ENCODE measurements at places on chromosomes 6 and 20.

- DNase-seq: no peak
These were observed 672.8 kb downstream of the KIF16B start for GRCh38 chr20:15900443-15900842.

DNA sequence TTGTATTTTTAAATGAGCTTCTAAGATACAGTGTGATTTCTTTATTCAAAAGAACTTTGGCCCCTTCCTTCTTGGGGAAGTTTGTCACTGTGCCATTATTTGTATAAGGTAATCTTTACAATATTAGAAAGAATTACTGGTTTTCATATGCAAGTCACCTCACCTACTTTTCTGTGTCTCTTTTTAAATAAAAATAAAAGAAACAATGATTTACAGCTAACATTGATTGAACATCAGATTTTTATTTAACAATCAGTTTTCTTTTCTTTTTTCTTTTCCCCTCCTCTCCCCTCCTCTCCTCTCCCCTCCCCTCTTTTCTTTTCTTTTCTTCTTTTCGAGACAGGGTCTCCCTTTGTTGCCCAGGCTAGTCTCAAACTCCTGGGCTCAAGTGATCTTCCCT lies 46.0 kb downstream of the CDC40 start:
- DNase-seq: no peak

DNA sequence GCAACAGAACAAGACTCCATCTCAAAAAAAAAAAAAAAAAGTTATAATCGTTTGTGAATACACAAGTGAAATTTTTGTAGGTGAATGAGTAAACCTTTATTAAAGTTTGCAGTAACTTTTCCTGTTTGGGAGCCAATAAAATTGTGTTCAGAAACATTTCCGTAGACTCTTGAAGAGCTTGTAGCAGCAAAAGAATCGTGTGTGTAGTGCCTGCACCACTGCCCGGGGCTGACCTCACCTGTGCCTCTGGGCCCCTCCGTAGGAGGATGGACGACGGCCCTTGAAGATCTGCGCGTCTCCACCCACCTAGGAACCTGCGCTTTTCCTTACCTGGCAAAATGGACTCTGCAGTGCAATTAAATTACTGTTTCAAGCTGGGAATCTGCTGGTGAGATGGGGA lies 366.0 kb downstream of the THBS2 start:
- DNase-seq: no peak

DNA sequence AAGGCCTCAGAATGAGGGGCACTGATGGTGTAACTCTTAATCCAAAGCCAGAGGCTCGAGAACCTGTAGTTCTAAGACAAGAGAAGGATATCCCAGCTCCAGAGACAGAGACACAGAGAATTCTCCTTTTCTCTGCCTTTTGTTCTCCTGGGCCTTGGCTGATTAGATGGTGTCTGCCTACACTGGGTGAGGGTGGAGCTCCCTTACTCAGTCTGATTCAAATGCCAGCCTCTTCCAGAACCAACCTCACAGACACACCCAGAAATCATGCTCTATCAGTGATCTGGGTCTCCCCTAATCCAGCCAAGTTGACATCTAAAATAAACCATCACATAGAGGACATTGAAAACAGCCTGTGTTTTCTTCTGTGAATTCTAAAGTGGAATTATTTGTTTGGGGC lies 68.0 kb upstream of the SMIM28 start:
- no peak for DNase-seq

DNA sequence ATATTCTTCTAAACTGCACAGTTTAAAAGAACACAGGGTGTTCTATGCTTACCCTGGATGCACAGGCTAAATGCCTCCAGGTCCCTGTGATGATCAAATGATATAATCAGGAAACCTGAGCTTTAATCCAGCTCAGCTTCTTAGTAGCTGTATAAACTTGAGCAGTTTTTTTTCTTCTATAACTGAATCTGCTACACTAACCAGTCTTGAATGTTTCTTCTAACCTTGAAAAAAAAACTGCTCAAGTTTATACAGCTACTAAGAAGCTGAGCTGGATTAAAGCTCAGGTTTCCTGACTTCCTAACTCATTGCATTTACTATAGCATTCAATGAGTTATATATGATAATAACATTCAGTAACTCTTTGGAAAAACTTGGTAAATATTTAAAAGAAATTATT lies 358.2 kb downstream of the CD109 start:
- no peak for DNase-seq

DNA sequence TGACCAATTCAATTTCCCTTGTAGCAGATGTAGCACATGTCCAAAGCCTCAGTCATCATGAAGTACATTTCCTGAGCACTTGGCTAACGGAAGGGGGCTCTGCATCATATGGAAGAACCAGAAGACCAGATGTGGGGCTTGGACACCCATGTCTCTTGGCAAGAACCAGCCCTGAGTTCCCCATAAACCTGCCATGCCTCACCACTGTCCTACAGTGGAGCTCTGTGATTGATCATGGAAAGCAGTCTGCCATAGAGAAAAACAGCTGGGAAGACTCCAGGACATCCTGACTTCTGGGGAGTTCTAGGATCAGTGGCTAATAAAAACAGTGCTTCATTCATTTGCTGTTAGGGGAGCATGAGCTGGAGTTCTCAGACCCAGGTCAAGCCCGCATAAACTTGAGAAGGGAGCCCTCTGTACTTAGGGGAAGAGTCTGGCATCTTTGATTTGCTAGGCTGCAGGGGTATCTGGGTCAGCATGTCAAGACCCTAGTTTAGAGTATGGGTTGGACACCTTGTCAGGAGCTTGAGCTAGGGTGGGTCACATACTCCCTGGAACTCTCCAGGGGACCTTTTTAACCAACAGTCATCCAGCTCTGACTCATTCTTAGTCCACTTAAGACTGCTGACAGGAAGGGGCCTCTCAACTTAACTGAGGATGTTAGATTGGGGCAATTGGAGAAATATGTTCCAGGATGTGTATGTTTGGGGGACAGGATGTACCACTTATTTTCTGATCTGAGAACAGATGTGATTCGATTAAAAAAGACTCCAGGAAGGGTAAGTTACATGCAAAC lies 26.3 kb upstream of the TRAM2 start:
- DNase-seq: no peak

DNA sequence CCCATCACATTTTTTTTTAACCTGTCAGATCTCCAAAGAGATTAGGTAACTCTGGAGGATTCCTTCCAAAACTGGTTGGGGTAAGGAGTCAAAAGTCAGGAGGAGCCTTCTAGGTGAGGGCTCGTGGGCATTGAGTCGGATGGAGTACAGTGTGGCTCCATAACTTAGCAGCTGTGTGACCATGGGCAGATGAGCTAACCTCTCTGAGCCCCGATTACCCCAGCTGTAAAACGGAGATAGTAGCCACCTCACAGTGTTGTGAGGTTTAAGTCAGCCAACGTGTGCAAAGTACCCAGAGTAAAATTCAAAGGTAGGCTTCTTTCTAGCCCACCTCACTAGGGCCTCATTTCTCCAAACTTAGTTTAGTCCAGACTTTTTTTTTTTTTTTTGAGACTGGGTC lies 151.5 kb downstream of the CD24 start:
- DNase-seq: no peak

DNA sequence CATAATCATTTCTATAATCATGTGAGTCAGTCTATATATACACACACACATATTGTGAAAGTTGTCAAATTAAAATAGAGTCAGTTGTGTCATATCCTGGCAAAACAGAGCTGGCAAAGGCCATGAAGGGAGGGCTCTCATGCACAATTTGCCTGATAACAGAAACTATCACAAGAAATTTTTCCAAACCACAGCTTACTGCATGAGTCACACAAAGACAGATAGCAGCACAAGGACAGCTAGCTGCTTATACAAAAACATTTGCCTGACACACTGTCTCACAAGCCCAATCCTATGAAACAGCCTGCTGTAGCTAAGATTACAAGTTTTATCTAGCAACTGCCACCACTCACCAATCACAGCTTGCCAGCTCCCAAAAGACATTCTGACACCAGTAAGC lies 848.5 kb upstream of the MAN1A1 start:
- no peak for DNase-seq

GRCh38 chr6:105692613-105693215 lies 289.8 kb upstream of the PREP start:
- no peak for DNase-seq

- no peak for DNase-seq
These were observed 54.9 kb downstream of the PXDC1 start for GRCh38 chr6:3696525-3697088.

DNA sequence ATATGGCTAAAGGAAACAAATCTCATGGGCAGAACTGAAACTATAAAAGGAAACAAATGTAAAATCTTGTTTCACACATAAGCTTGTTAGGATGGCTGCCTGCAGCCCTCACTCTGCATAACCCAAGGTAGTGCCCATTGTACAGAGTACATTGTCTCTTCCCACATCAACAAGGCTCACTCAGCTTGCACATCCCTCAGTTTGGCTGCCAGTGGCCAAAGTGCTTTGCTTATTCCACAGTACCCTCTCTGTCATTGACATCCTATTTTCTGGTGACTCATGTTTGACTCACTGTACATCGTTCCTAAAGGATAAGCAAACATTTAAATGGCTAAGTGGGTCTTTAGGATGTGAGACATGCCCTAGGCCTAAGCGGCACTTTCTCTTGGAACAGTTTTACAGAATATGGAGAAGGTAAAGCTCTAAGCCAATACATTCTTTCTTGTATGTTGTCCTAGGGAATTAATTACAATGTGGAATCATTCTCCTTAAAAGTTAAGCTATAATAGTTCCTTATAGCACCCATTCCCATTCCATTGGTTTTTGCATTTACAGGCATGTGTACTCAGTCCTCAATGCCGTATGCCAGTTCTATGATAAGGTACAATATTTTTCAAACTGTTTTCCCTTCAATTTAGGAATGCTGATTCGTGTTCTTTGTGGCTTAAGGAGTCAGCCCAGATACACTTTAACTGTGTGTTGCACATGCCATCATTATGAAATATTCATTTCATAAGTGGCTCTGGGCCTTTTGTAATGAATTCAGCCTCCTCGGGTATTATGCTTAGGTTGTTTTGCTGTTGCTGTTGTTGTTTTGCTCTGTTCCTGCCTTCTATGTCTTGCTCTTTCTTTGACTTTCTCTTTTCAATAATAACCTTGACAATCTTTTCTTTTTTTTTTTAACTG lies 5.5 kb downstream of the ANKEF1 start:
- no peak for DNase-seq

DNA sequence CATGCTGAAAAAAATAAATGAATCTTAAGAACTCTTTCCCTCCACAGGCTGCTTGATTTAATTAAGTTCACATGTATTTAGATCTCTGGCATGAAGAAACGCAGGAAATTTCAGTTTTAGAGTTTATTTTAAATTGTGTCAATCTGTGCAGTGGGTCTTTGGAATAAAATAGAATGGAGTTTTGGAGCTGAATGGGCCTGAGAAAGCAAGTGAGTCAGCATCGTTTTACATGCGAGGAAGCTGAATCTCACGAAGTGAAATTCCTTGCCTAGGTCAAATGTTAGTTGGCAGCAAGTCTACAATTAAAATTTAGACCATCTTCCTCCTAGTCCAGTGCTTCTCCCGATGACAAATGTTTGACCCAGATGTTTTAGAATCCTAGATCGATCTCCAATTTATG lies 22.4 kb downstream of the MAP7 start:
- DNase-seq: no peak

- peak; percentile 49 for DNase-seq
These were observed 66.3 kb upstream of the CD93 start for GRCh38 chr20:23152308-23152892.

DNA sequence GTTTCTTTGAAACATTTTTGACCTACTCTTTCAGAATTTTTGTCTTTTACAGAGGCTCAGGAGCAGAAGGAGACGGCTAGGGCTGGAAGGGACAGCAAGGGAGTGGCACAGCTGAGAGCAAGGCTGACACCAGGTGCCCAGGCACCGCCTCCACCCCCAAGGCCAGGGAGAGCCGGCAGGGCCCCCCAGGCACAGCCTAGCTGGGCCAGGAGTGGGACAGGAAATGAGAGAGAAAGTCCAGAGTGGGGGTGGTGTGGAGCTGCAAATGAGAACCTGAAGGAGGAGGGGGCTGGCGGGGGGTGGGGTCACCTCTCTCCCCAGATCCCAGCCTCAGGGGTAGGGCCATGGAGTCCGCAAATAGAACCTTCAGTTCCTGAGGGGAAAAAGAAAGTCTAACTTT lies 236.7 kb downstream of the CDC5L start:
- no peak for DNase-seq

- DNase-seq: no peak
These were observed 73.0 kb upstream of the FAM8A1 start for GRCh38 chr6:17527076-17527475.

GRCh38 chr6:79455446-79455845 lies 81.8 kb downstream of the LCA5 start:
- no peak for DNase-seq

Data from Caco-2 (cell line).